ENCODE measurements at places on chromosomes 7 and 10.

GRCh38 chr7:156823435-156823834 is 69.5 kb downstream of the LMBR1 start:
- no peak for DNase-seq

DNA sequence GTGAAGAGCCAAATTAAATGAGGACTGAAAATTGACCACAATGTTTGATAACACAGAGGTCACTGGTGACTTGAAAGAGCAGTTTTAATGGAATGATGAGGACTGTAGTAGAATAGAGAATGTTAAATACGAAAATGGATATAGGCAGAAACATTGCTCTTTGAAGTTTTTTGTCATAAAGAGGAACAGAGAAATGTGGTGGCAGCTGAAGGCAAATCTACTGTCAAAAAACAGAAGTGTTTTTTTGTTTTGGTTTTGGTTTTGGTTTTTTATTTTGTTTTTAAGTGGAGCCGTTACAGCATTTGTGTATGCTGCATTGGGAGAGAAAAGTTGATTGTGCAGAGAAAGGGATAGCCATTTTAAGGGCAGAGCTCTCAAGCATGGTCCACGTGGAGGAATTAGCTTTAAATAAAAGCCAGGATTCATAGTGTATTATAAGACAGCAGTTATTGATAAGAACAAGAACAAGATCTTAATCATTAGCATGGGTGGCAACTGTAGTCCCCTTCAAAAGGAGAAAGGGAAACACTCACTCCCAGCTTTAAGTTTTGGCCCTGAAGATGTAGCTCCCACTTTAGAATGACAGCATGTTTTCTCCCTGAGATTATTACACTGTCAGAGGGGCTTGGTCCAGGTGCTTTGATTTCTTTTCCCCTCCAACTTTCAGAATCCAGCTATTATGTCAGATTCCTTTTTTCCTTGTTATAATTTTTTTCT is 156.7 kb upstream of the BET1 start:
- DNase-seq = peak; percentile 31

DNA sequence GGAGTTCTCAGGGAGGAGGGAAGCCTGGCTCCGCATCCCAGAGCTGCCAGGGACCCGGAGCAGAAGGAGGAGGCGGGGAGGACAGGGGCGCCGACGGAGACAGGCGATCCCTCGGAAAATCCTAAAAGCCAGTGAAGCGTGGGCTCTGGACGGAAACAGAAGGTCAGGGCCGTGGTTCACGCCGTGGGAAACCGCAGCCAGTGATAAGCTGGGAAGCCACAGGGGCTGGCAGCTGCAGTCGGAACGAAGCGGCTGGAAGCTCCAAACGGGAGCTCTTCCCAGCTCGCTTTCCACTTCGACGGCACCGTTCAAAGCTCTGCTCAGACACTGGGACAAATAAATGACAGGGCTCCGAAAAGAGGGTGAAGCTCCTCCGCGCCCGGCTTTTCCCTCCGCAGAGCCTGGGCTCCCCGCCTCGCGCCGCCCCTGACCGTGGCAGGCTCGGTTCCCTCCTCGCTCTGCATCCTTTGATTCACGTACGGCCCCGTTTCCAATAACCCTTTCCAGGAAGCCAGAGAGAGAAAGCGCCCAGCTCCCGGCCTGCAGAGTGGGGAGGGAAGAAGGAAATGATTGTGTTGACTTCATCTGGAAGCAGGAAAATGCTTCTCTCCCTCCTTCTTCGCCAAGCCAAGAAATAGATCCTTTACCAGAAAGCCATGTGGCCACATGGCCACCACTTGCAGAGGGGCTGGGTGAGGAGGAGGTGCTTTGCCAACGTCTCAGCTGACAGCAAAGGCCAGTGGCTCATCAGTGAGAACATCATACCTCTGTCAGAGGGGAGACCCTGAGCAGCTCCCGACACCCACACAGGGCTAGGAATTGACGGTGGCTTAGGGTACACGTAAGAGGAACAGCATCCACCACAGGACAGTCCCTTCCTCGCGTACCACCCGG is 57.4 kb downstream of the ADRB1 start:
- DNase-seq = no peak

- no peak for DNase-seq
These were observed 77.6 kb downstream of the ITGA8 start for GRCh38 chr10:15642095-15642494.

GRCh38 chr7:137975768-137976167 is 26.1 kb downstream of the CREB3L2 start:
- DNase-seq = no peak

- no peak for DNase-seq
These were observed 143.1 kb downstream of the NPY start for GRCh38 chr7:24427048-24427447.

GRCh38 chr10:787933-788651 is 98.6 kb upstream of the DIP2C start:
- no peak for DNase-seq

Measured in GM13977 (cell line).